ENCODE measurements at places on chromosomes 7 and 10.

DNA sequence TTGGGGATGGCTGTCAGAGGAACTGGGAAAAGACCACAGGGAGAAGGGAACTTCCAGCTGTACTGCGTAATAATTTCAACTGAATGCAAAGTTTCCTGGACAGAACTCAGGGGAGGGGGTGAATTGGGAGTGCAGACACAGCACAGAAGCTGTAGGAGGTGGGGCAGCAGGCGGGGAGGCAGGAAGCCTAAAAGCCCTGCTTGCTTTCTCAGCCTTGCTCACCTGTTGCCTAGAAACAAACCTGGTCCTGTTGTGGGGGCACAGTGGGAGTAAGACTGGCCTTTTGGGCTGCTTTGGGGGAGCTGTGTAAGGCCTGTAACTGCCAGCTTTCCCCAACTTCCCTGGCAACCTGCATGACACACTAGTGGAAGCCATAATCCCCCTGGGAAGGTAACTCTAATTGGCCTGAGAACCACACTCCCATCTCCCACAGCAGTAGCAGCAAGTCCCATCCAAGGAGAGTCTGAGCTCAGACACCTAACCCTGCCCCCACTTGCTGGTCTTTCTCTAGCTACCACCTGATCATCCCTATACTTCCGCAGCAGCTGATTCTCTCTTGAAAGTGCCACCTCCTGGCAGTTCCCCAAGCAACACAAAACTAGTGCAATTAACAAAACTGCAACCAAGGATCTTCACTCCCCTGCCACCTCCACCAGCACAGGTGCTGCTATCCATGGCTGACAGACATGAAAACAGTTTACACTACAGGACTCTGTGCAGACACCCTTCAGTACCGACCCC lies 1239.3 kb downstream of the SORCS1 start:
- DNase-seq: peak; percentile 75

- DNase-seq: no peak
Measured at GRCh38 chr10:126439942-126440341, 51.7 kb upstream of the ADAM12 start.

GRCh38 chr7:137850571-137850970 lies 3.8 kb upstream of the DGKI start:
- DNase-seq: no peak

- no peak for DNase-seq
Measured at GRCh38 chr10:78929541-78929940, 139.2 kb upstream of the ZMIZ1 start.

DNA sequence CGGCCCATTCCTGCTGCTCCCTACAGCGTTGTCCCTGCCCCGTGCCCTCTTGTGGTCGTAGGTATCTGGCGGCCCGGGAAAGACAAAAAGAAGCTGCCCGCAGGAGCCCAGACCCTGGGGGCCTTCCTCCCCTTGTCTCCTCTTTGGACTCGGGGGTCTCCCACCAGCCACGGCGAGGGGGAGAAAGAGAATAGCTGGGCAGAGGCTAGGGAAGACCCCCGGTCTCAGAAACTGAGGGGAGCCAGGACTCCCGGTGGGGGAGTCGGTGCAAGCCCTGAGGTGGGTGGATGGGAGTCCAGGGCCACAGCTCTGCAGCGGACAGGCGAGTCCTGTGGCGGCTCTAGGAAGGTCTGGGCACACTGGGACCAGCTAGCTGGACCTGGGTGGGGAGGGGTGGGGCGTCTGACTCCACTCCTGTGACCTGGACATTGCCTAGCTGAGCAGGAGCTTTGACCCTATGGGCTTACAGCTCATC lies 1.3 kb upstream of the SH2D4B start:
- DNase-seq: no peak

GRCh38 chr10:119706521-119707278 lies 19.1 kb upstream of the INPP5F start:
- peak; percentile 57 for DNase-seq

GRCh38 chr10:22716943-22717342 lies 2.6 kb upstream of the PIP4K2A start:
- no peak for DNase-seq

DNA sequence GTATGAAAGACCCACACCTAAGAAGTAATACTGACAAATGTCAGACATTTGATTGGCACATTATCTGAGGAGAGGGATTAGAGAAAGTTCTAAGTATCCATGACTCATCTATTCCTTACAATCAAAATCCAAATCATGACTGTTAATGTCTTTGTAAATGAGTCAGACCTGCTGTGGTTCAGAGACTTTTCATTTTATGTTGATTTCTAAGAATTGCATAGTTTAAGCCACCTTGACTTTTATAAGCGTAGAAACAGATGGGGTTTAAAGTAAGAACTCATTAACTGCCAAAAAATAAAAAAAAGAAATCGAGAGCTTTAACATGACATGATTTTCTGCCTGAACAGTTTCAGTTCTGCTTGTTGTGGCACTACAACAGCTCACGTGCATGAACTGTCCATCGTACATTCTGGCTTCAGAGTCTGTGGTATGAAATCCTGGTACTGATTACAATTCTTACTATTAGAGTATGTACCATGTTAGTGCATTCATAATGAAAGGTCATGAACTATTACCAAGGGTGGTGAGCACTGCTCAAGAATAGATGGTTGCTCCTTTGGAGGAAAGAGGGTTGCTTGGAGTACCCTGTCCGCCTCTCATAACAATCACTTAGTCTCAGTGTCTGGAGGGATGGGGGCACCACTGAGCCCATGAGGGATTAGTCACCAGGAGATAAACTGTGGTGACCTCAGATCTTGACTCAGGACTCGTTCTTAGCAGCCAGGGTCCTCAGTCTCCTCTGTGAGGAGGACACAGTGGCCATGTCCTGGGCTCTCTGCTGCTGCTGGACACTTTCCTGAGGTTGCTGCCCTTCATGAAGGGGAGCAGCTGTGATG lies 42.2 kb downstream of the ACSM6 start:
- DNase-seq: no peak

DNA sequence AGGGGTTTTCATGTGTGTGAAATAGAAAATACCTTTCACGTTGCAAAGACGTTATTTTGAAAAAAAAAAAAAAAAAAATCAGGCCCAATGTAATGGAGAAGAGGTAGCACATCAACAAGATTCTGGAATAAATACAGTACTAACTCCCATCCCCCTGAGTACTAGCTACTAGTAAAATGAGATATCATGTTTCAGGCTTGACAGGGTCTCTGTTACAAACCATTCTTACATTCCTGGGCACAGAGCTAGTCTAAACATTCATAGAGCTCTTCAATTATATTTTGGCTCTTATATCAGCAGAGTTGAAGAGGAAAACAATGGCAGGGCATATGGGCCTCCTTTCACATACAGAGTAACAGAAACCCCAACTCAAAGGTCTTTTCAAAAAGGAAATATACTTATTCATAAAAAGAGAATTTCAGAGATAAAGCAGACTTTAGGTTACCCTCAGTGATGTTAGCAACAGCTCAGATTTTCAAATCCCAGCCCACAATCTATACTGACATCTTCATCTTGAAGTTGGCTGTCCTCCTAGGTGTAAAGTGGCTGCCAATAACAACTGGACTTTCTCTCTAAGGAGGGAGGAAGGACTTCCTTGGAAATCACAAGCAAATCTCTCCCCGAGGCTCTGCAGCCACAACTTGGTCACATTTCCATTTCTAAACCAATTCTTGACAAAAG lies 18.6 kb downstream of the C7orf33 start:
- no peak for DNase-seq

- no peak for DNase-seq
Measured at GRCh38 chr10:26485150-26485941, 47.2 kb downstream of the APBB1IP start.

GRCh38 chr7:50539725-50540124 lies 25.5 kb downstream of the DDC start:
- DNase-seq: peak; percentile 35

DNA sequence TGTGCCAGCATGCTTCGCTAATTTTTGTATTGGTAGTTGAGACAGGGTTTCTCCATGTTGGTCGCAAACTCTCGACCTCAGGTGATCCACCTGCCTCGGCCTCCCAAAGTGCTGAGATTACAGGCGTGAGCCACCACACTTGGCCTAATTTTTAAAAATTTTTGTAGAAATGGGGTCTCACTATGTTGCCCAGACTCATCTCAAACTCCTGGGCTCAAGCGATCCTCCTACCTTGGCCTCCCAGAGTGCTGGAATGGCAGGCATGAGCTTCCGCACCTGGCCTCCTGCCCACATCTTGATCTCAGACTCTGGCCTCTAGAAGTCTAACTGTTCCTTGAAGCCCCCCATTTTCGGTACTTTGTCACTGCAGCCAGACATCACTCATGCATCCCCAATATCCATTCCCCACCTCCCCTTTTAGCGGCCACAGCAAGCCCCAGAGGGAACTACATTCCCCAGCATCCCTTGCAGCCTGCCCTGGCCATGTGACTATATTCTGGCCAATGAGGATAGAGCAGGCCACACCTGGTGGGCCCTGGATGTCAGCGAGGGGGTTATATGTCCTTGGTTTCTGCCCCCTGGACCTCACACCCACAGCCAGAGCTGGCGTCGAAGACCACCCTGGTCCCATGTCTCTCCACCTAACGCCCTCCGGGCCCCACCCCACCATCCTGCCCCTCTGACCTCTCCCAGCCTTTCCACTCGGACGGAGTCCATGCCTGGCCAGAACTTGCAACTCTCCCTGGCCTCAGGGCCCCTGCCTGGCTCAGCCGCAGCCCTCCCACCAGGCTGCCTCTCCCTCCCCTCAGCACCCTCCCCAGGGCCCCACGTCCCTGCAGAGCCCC lies 33.8 kb downstream of the MICALL2 start:
- peak; percentile 80 for DNase-seq

GRCh38 chr7:99786726-99787335 lies 2.8 kb upstream of the CYP3A4 start:
- no peak for DNase-seq

- no peak for DNase-seq
Measured at GRCh38 chr7:155206318-155207020, 91.2 kb upstream of the INSIG1 start.

- DNase-seq: no peak
Measured at GRCh38 chr7:137895301-137896221, 48.8 kb upstream of the DGKI start.

DNA sequence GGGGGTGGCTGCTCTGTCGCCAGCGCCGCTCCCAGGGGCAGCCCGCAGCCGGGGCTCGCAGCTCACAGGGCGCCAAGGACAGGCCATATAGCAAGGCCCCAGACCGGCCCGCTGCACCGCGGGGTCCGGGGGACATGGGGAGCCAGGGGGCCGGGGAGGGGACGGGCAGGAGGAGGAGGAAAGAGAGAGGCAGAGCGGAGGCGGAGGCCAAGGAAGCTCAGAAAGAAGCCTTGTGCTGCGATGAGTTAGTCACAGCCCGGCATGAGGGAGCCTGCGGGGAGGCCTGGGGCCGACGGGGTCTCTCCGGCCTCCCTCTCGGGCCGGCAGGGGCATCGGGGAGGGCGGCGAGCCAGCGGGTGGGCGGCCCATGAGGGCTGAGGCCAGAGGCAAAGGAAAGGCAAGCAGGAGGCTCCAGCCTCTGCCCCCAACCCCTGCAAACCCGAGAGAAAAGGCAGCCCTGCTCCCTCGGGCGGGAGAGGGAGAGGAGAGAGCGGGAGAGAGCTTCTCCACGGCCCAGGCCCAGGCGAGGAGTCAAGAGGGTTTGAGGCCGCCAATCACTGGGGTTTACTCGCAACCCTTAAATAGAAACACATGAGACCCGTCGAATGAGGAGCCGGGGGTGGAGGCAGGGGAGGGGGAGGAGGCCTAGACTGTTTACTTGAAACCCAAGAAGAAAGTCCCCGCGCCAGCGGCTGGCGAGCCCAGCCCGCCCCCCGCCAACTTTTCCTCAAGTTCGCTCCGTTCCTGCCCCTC lies 167.9 kb downstream of the NEURL1 start:
- DNase-seq: peak; percentile 88

DNA sequence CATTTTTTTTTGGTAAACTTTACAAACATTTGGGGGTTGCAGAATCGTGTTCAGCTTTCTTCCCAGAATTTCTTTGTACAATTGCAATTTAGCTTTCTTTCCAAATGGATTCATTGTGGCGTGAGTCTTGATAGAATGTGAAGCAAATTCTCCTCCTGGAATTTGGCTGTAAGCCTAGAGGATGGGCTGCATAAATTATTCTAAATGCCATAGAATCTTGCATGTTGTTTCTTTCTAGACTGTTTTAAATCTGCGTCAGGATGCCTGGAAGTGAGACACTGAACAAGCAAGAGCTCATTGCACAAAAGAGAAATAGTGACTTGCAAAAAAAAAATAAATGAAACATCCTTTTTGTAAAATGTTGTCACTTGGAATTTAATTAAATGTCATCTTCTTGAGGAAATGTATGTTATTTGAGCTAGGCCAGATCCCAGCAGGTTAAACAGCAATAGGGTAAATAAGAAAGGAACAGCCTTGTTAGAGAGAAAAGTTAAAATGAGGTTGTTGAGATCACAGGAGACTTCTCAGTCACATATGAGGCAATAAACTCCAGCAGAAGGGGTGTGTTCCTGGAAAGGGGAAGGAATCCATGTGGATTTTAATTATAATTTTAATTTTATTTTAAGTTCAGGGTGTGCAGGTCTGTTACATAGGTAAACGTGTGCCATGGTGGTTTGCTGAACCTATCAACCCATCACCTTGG lies 483.0 kb downstream of the PLXDC2 start:
- DNase-seq: no peak

DNA sequence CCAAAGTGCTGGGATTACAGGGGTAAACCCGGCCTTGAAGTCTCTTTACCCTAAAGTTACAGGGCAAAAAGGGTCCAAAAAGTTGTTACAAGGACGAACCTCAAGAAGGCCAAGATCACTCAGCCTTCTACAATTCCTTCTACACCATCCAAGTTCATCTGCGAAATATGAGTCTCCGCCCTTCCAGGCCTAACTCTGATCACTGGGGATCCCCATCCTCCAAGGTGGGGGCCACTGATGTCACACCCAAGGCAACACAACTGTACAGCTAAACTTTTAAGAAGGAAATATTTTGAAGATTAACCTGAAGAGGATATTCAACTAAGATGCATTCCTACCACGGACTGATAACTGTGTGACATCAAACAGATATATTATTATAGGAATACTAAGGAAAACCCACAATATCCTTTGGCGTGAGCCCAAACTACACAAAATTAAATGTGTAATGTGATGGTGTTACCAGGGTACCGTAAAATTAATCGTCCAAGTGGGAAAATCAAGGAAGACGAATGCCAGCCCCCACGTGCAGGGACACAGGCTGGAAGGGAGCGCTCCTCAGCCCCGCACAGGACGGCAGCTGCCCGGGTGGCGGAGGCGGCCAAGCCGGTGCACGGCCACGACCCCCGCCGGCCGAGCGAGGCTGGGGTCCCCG lies 1.0 kb downstream of the PAXIP1 start:
- DNase-seq: no peak

GRCh38 chr7:159010937-159011721 lies 133.5 kb downstream of the VIPR2 start:
- peak; percentile 46 for DNase-seq

DNA sequence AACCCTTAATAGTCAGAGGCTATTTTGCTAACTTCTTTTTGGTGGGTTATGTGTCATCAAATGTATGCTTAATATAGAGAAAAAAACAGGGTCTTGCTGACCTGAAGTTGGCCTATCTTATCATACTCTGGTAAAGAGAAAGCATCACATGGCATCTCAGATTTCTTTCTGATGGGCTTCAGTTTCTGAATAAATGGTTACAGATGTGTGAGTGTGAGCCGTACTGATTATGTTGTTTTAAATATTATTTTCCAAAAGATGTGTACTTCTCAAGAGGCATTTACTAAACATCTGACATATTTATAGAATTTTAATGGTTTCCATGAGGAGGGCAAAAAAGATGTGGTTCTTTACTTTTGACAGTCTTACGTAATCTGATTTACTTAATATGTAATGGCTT lies 28.4 kb downstream of the BBS9 start:
- no peak for DNase-seq

- no peak for DNase-seq
Measured at GRCh38 chr10:112790030-112790429, 160.0 kb upstream of the TCF7L2 start.

All from endodermal cell (in vitro differentiated cells).